Bronchial epithelial cell (primary cell): ENCODE measurements at places on chromosomes 6 and 20. TPM values are rescaled to one million over a fixed set of nuclear protein-coding genes. Genes with fewer than 3 reads are reported as not detected.

Gene PAX1
- not detected in 2 replicates for total RNA-seq

Gene B3GALT4
- total RNA-seq: 3.9 and 16.9 TPM in 2 replicates

Gene SLC22A7
- total RNA-seq: not detected in 2 replicates

Gene GPLD1
- total RNA-seq: 0.26 and 0.64 TPM in 2 replicates

Gene HSPA12B
- not detected in 2 replicates for total RNA-seq

Gene CLDN20
- not detected in 2 replicates for total RNA-seq

DNA sequence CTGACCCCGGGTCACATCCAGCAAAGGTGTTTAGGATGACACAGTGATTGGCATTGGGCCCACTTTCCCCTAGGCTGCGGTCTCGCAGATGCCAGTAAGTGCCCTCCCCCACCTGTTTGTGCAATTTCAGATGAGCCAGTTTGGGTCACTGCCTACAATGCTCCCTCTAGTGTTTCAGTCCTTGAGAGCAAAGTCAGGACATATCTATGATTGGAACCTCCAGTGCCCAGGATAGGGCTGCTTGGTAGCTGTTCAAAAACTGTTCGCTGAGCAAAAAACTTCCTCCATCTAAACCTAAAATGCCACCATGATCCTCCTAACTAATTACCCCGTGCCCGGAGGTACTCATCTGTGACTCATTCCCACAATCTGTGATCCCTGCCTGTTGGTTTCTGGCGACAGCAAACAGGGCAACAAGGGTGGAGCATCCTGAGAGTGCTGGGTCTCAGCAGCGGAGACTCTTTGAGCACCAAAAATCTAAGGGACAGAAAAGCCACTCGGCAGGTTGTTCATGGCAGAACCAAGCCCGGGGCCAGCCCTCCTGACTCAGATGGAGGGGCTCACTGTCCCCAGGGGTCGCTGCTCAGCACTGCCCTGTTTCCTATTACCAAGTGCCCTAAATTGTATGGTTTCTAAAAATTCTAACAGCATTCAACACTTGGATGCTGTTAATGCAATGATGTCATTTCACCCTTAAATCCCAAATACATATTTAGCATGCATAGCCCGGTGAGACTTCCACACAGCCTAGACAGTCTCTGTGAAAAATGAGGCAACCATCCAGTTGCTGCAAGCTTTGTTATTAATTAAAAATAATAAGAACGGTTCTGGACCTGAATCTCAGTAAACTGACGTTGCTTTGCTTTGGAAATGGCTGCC is 5.0 kb downstream of the VSX1 start:
- peak; percentile 65 for DNase-seq

DNA sequence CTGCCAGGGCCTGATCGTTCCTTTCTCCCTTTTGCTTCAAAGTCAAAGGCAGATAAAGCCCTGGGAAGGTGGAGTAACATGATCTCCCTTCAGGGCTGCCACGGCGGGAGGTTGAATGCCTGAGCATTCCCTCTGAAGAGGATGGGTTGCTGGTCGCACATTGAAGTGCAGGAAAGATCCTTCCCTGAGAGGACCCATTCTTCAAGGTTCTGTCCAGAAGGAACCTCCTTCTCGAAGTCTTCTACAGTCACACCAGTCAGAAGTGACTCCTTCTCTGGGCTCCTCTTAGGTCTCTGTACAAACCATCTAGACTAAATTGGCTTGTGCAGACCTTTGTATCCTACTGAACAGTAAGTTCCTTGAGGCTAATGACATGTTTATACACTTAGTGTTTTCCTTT is 192.6 kb upstream of the VGLL2 start:
- DNase-seq: no peak
